Spleen (tissue), 13 donors: ENCODE measurements at places on chromosomes 13 and 19.

DNA sequence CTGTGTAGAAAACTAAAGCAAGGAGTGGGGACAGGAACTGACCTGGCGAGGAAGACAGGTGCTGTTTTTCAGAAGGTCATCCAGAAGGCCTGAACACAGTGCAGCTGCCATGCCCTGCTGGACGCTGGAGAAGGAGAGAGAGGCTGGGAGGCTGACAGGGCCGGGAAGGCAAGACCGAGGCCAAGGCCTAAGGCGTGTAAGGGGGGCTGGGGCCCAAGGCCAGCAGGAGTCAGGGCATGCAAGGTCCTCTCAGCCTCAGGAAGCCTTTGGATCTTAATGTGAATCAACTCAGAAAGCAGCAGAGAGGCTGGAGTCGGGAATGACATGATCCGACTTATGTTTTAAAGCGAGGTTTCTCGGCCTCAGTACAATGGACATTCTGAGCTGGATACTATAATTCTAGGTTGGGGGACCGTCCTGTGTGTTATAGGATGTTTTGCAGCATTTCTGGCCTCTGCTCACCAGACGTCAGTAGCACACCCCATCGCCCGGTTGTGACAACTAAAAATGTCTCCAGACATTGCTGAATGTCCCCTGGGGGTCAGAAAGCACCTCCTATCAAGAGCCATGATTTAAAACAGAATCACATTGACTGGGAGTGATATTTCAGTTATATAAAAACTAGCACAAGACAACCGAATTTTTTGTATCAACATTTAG, 530.4 kb downstream of the MYO16 start:
- DNase-seq, result no peak

DNA sequence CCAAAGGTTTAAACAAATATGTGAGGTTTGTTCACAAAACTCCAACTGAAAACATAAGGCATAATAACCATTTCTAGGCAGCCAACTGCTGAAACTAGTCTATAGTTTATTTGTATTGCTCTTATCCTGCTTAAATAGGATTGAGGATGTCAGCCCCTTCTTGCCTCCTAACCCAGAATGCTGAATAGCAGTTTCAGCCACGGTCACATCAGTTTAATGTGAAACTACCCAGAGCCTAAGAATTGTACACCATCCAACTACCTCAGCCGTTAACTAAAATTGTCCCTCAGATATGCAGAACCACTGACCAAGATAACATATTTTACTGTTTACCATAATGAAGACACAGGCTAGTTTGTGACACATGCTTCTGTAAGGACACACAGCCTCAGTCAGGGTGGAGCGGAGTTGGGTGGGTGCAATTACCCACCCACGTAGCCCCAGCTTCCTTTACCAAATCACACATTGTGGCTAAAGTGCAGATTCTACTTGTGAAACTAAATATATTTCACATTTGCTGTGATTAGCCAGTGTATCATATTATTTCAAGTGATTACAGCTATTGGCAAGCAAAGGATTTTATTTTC, 259.9 kb downstream of the EFNB2 start:
- DNase-seq, result no peak

DNA sequence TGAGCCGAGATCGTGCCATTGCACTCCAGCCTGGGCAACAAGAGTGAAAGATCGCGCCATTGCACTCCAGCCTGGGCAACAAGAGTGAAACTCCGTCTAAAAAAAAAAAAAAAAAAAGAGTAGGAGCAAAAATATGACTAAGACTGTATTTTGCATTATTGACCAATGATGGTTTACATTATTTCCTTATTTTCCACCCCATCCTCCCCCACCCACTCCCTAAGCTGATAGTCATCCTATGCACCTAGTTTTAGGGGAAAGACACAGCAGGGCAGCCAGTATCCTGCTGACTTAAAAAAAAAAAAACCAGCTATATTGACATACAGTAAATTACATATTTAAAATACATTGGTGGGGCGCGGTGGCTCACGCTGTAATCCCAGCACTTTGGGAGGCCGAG, 25.1 kb downstream of the VAV1 start:
- no peak for DNase-seq

GRCh38 chr13:33249066-33249465, 36.5 kb downstream of the STARD13 start:
- no peak for DNase-seq

DNA sequence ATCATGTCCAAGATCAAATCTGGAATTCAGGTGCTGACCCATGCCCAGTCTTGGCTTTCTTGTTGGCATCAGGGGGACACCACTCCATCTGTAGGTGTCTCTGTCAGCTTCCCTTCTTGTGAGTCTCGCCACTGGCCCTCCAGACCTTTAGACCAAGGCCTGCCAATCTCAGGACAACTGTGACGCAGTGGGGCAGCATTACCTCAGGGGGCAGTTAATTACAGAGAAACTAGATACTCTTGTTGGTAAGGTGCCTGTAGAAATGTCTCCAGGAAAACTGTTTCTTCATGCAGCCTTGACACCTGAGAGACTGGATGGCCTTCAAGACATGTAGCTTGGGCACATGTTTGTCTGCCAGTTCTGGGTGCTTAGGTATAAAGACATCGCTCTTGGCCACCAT, 46.7 kb upstream of the DACH1 start:
- DNase-seq, result no peak

DNA sequence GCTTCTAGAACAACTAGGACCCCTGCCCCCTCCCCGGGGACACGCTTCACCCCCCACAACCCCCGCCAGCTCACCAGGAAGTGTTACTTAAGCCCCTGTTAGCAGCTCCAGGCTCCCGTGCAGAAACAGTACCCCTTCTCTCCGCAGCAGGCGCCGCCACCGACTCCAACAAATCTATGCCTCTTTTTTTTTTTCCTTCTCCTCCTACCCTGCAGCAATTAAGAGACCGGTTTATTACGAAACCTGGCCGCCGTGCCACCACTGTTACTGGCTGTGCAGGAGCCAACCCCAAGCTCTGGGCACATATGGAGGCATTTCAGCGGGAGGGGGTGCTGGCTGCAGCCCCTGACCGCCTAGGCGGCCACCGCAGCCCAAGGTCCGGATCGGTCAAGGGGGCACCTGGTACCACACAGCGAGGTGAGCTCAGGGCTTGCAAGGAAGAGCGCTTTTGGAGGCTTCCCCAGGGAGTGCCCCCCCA, 2.4 kb downstream of the GADD45B start:
- peak; percentile 86 for DNase-seq
